Tibial nerve (tissue), 4 donors: ENCODE measurements at places on chromosomes 6 and 20.
A peak's percentile ranks its signal among the peaks of the same experiment; 100 is the strongest.

GRCh38 chr6:6006428-6007365 is at the start of gene NRN1:
TSS of gene NRN1 (minus strand) at chr6:6006925. CDS start at chr6:6006749, 176 bp downstream.
- no peak for DNase-seq

GRCh38 chr6:129994410-129994809 is 24.0 kb upstream of the L3MBTL3 start:
- DNase-seq = no peak

DNA sequence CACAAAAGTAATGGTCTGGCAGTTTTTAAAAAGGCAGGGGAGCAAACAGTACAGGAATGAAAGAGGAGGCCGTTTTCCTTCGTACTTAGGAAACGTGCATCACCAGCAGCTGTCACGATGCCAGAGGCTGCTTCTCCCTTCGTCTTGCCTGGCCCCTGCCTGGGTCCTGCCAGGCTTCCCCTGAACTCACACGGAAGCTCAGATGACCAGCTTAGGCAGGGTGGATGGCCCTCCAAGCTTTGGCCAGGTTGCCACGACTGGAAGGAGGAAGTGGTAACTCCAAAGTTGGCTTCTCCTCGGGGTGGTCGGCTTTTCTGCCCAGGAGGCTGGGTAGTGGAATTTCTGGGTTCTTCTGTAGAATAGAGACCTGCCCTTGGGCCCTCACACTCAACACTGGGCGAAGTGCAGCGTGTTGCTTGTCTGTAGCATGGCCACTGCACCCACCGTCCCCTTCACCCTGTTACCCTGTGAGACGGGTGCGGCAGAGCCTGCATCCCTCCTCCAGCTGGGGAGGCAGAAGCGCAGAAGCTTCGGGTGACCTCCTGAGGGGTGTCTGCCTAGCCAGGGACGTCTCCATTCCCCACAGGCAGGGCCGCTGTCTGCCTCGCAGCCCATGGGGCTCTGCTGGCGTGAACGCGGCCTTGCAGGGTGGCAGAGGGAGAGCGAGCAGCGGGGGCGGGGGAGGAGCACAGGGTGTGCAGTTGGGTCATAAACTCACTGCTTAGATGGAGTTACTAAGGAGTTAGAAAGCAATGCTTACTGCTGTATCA is 18.4 kb upstream of the RBM38 start:
- DNase-seq = no peak

DNA sequence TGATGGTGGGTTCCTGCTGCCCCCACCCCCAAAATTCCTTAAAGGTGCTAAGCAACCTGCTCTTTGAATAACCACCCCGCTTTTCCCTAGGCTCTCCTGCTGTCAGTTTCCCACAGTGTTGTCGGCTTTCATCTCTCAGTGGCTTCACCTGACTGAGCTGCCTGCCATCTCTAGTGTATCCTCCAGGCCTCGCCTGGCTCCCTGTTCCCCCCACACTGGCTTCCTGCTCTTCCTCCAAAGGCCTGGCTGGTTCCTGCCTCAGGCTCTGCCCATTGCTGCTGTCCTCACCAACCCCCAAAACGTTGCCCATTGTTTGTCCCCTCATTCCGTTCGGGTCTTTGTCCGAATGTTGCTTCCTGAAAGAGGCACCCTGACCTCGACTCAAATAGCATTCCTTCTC is 93.8 kb upstream of the POPDC3 start:
- DNase-seq = no peak

DNA sequence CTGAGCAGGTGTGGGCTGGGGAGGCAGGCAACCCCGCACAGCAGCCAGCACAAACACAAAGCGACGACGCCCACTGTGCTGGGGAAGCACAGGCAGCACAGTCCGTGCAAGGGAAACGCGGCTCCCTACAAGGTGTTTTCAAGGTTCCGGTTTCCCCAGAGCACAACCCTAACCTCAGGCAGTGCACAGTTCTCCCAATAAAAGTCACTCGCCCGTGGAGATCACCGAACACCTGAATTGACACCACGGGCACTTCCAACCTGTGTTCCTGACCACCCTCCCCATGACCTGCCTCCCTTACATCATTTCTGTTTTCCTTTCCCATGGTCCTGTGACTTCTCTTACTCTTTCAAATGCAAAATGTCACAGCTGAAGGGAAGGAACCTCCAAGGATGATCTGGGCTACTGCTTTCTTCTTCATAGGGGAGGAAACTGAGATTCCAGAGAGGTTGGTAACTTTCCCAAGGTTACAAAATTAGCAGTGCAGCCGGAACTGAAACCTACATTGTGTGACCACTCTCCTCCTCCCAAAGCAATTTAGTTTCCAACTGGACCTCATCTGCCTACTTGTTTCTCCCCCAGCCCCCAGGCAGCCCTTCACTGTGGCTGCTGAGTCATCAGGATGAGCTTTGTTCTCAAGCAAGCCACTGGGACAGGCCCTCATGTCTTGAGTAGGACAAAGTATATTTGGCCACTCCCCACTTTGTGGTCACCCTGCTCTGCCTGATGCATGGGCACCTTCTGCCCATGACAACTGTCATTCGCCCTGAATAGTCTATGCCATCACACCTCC is 125.3 kb downstream of the ATXN1 start:
- no peak for DNase-seq

DNA sequence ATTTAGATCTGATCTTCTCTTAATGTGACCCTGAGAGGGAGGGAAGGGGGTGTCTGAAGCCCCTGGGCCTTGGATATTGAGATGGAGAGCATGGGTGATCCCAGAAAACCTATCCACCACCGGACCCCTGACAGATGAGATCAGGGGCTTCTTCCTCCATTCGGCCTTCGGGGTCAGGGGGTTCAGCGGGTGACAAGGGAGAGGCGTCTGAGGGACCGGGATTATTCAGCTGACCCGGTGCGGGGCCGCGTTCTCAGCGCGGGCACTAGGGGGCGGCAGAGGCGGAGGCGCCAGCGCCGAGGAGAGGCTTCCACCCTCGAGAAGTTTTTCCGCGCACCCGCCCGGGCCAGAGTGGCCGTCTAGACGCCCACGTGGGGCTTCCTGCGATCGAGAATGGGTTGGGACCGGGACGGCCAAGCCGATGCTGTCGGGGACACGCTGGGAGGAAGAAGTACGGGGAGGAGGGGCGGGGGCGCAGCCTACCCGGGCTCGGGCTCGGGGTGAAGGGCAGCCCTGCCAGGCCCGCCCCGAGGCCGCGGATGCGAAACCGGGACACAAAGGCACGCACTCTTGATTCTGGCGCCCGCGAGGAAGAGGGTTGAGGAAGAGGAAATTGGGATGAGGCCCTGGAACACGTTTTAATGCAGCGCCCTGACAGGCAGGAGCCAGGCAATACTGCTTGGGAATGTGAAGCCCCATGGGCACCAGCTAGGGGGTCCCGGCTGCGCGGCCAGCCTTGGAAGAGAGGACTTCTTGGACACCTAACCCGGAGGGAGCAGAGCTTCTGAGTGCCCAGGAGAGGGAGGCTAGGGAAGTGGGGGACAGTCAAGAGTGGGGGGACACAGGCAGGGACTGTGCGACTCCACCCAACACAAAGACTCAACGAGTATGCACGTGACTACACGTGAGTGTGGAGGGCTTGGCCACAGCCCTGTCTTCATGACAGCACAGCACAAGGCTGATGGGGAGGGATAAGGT is 30.6 kb downstream of the COL11A2 start:
- DNase-seq = peak; percentile 67
